Posterior vena cava (tissue), 2 donors: ENCODE measurements at places on chromosomes 13 and 19. TPM values are rescaled to one million over a fixed set of nuclear protein-coding genes. Genes with fewer than 3 reads are reported as not detected.

DNA sequence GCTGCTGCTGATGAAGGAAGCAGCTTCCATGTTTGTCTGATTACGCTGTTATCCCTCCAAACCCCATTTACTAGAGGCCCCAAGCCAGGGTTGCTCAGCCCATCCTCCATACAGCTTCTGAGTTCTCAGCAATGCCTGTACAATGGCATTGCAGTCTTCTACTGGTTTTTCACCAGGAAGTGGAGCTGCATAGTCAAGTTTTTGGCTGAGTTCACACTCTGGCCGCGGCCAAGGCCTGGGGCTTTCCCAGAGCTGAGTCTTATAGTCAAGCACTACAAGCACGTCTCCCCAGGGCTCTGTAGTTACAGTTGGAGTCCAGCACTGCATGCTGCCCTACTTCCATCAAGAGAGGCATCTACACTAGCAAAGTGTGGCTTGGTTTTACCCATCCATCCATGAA is 182.5 kb downstream of the POU4F1 start:
- DNase-seq: no peak

GRCh38 chr13:74423434-74423833 is 289.2 kb upstream of the KLF12 start:
- no peak for DNase-seq

DNA sequence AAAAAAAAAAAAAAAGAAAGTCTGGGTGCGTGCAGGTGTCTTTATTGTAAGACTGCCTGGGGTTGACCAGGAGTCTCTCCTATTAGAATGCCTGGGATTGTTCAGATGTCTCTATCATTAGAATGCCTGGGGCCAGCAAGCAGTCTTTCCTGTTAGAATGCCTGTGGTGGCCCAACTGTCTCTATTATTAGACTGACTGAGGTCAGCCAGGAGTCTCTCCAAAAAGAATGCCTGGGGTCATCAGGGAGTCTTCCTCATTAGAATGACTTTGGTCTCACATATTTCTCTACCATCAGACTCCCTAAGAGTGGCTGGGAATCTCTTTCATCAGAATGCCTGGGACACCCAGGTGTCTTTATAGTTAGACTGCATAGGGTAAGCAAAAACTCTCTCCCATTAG is 1577.5 kb downstream of the UQCRFS1 start:
- DNase-seq: no peak

DNA sequence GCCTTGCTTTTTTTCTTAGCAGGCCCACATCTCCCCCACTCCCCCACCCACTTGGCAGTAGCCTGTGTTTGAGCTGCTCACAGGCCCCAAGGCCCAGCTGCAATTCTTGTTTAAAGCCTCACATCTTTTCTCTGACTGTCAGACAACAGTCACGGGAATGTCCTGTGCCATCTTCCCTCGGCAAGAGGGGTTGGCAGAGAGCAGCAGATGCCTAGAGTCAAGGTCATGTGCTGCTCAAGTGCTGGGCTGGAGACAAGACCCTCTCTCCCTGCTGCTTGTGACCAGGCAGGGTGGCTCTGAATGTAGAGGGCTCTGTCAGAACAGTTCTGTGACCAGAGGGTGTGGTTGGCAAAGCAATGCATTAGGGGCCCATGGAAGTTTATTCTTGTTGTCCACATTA is 47.4 kb downstream of the BBC3 start:
- DNase-seq: no peak

PSG2 gene
- not detected for total RNA-seq

GRCh38 chr13:100667894-100668293 is 6.7 kb downstream of the TMTC4 start:
- DNase-seq: no peak

DNA sequence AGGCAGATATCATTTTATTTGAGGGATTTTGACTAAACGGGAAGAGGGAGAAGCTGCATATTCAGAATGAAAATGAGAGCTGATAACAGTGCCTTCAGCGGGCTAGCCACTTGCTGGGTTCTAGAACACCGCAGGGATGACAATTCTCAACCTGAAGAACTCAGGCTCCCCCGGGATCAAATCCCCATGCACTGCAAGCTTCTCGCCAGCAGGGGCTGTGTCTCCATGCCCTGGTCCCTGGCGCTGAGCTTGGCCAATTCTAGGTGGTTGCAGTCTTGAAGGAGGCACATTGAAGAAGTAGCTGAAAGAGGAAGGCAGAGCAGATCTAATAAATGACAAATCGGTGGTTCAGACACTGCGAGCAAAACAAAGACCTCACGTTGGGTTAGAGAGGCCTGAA is 128.7 kb downstream of the UQCRFS1 start:
- DNase-seq: peak; percentile 71

CTXN1 gene
- total RNA-seq: 11.7 TPM

DNA sequence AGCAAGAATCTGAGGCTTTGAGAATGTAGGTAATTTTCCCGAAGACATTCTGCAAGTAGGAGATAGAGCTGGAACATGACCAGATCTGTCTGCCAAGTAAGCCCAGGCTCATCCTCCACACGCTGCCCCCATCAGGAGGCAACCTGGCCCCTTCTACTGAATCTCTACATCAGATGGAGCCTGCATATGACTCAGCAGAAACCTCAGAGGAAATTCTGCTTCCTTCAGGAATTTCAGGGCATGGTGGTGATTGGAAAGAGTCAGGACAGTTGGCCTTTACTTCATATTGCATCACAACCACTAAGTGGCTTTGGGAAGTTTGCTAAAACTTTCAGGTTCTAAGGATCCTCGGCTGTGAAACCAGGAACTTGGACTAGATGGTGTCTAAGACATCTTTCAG is 85.2 kb downstream of the LRRC63 start:
- no peak for DNase-seq

GRCh38 chr19:15251010-15251748 is 18.9 kb upstream of the EPHX3 start:
- DNase-seq: no peak

- DNase-seq: no peak
Observed at GRCh38 chr19:51697169-51697776, 4.1 kb downstream of the SPACA6 start.

DNA sequence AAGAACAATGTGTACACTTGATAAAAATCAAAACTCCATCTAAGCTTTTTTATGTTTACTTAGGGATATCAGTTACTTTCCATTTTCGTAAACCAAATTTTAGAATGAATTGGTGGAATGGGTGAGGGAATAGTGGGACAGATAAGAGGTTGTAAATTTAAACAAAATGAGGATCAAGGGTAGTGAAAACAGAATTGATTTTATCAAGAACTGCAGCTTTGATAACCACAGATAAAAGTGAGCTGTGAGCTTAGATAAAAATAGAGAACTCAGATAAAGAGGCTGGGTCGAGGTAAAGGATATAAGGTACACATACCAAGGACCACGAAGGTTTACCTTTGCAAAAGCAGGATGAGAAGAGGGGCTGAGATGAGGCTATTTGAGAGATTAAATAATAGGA is 813.2 kb upstream of the GPC6 start:
- DNase-seq: no peak

GNA15 gene
- 7.0 TPM for total RNA-seq

LRG1 gene
- total RNA-seq: 1.9 TPM

DNA sequence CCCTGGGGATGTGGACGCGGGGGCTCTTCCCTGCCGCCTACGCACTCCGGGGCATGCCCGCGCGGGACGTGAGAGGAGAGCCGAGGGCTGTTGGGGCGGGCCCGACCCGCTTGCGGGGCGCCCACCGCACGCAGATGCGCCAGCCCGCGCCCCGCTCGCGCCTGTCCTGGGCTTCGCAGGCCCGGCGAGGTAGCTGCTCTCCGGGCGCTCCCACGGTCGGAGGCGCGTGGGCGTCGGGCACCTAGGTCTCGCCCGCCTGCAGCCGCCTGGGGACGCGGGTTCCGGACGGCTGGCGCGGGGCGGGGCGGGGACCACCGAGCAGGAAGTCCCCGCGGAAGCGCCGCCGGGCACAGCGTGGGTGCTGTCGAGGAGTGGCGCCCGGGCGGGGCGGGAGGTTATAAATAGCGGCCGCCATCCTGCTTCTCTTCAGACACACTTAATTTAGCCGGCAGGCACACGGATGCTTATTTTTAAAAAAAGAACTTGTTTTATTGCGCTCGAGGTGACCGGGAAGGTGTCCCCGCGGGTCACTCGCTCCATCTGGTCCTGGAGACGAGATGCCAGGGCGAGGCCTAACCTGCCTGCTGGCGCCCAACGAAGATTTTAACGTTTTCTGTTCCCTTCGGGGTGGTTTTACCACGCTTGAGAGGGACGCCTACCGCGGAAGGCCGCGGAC is 561 bp upstream of the GJA3 start:
- DNase-seq: no peak

DNA sequence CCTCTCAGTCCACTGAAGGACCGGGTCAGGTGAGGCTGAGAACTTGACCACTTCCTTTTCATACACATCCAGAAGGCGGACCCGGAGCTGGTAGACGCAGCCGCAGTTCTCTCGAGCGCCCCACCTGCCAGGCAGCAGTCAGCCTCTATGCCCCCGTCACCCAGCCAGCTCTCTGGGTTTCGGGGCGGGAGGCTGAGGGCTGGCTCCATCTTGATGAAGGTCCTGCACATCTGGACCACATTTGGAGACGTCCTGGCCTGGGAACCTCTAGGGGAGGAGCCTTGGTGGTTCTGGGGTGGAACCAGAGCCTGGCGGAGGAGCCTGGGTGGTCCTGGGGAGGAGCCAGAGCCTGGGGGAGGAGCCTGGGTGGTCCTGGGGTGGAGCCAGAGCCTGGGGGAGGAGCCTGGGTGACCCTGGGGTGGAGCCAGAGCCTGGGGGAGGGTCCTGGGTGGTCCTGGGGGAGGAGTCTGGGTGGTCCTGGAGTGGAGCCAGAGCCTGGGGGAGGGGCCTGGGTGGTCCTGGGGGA is 14.3 kb downstream of the MRPS12 start:
- peak; percentile 66 for DNase-seq

GRCh38 chr13:46320406-46320805 is 66.6 kb downstream of the RUBCNL start:
- DNase-seq: no peak

- no peak for DNase-seq
Observed at GRCh38 chr19:35153701-35154524, 622 bp upstream of the FXYD5 start.

ZNF534 gene
- total RNA-seq: not detected

GRCh38 chr19:51211833-51212232 is 13.0 kb upstream of the CD33 start:
- peak; percentile 31 for DNase-seq

C1QTNF9B gene
- total RNA-seq: not detected

EFNB2 gene
- total RNA-seq: 15.5 TPM

- DNase-seq: no peak
Observed at GRCh38 chr13:106795847-106796246, 227.9 kb upstream of the ARGLU1 start.
